ENCODE measurements at places on chromosomes 12 and 14.

DNA sequence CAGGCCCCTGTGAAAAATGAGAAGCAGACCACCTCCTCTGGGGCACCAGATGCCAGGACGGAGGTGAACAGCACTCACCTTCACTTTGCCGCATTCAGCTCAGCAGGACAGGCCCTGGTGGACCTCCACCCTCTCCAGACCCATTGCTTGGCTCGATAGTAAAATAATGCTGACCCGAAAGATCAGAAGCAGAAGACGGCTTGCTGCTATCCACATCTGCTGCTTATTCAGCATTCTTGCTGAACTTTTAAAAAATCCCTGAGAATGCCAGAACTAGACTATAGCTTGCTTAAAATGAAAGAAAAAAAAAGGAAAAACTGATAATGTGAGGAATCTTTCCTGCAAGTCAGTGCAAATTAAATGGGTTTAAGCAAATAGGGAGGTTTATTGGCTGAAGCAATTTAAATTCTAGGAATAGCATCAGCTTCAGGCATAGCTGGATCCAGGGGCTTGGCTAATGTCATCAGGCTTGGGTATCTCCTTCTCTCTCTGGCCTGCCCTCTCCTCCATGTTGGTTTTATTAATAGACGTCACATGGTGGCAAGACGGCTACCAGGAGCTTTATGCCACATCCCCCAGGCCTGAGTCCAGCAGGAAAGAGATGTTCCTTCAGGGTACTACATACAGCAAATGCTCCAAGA is 137.9 kb downstream of the SCARB1 start:
- no peak for DNase-seq

DNA sequence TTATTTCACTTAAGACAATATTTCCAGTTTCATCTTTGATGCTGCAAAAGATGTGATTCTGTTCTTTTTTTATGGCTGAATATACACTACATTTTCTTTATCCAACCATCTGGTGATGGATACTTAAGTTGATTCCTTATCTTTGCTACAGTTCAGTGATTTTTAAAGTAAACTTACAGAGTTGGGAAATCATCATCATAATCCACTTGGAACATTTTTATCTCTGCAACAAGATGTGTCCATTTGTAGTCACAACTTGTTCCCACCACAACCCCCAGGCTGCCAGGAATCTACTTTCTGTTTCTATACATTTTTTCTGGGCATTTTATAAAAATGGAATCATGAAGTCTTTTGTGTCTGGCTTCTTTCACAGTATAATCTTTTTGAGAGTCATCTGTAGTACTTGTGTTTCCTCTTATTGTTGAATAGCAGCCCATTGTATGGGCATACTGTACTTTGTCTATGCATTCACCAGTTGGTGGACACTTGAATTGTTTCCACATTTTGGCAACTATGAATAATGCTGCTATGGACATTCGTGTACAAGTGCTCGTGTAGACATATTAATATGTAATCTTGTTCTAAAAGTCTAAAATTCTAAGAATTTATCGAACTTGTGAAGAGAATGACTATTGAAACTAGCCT is 212.5 kb upstream of the DDHD1 start:
- DNase-seq: no peak

DNA sequence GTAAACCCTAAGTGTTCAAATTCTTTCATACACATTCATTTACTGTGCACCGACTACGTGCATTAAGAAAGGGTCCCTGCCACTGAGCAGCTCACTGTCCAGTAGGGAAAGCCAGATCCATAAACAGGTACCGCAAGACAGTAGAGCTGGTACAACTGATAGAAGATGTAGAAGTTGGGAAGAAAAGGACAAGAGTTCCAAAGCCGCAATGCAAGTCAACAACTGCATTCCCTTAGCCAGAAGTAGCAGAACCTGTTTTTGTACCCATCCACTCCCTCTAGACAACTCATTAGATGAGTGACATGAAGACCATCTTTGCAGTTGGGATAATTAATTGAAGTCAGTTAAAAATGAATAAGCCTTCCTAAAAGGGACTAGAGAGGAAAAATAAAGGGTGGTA is 1.3 kb downstream of the SENP1 start:
- DNase-seq: no peak

DNA sequence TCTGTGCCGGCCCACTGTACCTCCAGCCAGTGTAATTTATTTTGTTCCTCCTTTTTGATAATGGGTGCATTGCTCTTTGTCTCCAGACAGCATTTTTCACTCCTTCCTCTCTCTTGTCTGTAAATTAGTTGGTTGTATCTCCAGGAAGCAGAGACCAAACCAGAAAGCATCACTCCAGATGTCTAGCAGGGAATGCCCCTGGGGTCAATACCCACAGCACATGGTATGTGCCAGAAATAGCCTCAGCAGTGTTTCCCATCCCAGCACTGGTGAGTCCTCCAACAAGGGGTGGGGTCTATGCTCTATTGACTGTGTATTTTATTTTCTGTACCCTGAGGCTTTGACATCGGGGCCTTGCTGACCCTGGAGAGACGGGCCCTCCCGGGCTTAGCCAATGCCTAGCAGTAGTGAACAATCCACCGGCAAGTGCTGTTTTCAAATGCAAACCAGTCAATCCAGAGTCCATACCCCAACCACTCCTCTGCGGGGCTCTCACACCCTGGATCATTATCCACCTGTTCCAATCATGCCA is 50.2 kb upstream of the FZD10 start:
- DNase-seq: no peak

DNA sequence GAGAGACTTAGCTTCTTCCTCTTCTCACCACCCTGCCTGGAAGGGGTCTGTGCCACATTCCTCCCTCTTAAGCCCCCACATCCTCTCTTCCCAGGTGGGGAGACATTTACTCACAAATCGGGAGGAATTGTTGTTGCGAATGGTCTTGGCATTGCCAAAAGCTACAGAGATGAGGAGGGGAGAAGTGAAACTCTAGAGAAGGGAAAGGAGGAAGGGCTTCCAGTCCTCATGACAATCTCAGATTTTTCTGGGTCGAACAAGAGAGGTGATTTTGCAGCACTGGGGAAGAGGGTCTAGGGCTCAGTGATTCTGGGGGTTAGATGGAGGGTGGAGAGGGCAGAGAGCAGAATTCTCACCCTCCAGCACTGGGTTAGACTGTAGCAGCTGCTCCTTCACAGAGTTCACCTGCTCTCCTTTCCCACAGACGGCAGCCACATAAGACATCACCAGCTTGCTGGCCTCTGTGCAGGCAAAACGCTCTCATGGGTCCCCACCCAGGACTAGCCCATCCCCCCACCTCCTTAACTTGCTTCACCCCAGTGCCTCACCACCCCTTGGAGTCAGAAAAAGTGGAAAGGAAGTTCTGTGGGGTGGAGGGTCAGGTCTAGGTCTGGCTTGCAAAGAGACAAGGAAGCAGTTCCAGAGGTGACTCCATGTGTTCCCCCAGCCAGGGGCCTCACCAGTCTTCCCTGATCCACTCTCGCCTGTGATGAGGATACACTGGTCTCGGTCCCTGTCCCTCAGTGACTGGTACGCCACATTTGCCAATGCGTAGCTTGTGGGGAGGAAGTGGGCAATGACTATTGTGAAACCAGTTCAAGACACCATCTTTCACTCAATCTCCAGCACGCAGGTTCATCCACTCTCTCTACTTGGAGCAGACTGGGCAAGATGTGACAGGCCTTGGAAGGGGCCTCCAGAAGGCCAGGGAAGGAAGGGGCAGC is 2.7 kb downstream of the MYO1A start:
- DNase-seq: no peak

DNA sequence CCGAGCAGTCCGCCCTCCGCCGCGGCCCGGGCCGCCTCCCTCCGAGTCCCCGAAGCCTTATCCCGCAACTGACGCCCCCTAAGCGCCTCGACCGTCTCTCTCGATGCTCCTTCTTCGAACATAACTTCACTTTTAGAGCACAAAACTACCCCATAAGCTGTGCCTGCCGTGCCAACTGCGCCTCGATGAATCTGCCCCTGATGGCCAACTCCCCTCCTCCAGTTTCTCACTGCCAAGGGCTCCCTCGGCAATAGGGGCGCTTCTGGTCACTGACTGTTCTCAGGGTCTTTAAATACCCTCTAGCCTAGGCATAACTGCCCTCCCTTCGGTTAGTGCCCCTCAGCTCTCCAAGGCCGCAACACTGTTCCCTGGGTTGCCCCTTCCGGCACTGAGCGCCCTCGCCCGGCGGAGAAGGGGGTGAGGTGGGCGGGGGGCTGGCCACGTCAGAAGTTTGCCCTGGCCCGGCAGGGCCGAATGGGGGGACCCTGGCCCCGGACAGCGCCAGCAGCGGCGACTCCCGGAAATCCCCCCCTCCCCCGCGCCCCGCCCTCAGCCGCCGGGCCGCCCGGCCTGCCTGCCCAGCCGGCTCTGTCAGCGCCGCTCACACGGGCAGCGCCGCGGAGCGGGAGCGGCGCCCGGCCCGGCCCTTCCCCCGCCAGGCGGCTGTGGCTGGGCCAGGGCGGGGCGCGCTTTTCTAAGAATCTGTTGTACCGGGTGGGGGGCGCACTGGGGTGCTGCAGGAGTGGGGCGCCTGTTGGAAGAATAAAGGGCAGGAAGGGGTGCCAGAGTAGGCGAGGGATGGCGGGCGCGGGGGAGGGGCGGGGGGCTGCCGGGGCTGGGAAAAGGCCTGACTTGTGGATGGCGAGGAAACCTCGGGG is 10.6 kb downstream of the RARG start:
- no peak for DNase-seq

GRCh38 chr12:92582475-92582874 is 120.3 kb upstream of the PLEKHG7 start:
- DNase-seq: no peak

DNA sequence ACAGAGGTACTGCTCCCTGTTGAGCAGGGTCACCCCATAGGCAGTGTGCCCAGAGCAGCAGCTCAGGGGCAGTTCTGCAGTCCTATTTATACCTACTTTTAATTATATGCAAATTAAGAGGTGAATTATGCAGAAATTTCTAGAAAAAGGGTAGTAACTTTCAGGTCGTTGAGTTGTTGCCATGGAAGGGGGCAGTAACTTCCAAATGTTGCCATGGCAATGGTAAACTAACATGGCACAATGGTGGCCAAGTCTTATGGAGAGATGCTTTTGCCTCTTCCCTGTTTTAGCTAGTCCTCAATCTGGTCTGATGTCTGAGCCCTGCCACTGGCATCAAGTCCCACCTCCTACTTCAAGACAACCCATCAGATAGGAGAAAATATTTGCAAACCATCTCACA is 30.4 kb upstream of the P2RX7 start:
- no peak for DNase-seq

DNA sequence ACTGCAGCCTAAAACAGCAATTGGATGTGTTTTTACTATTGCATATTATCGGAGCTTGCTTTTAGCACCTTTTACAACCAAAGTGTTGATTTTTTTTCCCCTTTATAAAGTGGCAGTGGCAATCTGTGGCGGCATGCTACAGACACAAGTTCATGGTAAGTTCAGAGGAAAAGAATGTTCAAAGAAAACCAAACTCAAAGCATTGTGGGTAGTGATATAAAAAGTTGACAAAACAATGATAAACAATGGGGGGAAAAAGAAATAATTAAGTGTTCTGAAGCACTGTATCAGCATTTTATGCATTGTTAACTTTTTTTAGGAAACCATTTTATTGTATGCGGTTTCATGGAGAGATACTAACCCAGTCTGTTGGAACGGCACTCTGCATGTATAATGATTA is 492.0 kb upstream of the SOX5 start:
- DNase-seq: no peak

DNA sequence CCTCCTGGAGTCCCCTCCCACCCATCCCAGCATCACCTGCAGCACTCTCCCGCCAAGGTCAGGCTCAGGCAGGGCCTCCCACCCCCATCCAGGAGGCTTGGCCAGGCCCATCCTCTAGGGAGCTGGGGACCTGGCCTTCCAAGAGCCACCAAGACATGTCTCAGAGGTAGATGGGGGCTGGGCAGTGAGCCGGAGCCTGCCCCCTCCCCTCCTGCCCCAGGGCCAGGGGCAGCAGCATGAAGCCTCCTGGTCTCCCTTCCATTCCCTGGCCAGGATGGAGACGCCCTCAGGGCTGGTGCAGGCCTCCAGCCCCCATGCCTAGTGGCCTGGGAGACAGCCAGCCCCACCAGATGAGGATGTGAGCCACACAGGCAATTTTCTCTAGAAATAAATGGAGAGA is 69.3 kb upstream of the C14orf180 start:
- DNase-seq: no peak
